ENCODE measurements at places on chromosomes 2 and 18.

DNA sequence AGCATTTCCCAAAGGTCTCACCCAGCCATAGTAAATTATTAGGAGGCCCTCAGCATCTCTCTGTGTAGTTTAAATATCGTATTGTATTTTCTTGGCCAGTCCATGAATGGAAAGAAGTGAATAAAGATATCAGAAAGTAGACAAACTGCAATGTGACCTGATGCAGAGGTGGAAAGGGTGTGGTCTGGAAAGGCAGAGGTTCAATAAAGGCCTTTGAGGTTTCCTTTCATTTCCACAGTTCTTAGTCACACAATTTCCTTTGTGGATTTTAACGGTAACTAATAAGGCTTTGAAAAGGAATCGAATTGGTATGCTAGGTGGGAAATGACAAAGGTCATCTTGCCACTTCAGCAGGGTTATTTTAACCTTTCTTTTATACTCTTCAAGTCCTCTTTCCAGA, 20.1 kb upstream of the WIPF1 start:
- DNase-seq: no peak

- DNase-seq: no peak
Observed at GRCh38 chr2:111664275-111664850, 219.6 kb downstream of the ANAPC1 start.

GRCh38 chr2:100676346-100676745, 113.6 kb downstream of the PDCL3 start:
- DNase-seq: no peak

- DNase-seq: no peak
Observed at GRCh38 chr2:36731941-36732672, 35.6 kb downstream of the VIT start.

DNA sequence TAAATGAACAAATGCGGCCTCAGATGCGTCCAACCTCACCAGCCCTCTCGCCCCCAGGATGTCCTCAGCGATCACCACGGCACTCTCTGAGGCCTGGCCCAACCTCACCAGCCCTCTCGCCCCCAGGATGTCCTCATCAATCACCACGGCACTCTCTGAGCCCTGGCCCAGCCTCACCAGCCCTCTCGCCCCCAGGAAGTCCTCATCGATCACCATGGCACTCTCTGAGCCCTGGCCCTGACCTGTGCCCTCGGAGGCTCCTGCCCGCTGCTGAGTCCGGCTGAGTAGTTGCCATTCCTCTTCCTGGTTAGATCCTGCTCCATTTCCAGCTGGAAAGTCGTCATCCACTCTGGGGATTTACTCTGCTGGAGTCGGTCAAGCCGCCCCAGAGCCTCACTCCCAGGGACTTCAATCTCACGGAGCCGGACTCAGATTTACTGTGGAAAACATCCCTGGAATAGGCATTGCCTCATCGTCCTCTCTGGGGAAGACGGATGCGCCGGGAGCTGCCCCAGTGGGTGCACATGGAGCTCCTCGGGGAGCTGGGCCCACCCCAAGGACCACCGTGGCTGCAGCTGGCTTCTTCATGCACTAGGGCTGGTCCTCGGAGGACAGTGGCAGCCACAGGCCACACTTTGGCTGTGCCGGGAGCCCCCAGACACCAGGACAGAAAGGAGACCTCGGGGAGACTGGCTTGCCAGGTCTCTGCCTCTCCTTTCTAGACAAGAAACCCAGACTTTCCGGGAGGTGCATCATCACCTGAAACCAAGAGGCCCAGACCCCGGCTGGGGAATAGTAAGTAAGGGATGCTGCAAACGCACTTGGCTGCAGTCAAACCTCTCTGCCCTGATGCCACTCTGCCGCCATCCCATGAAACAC, 230.6 kb downstream of the EIPR1 start:
- DNase-seq: no peak

- DNase-seq: no peak
Observed at GRCh38 chr2:238697193-238698071, 150.5 kb upstream of the TWIST2 start.

DNA sequence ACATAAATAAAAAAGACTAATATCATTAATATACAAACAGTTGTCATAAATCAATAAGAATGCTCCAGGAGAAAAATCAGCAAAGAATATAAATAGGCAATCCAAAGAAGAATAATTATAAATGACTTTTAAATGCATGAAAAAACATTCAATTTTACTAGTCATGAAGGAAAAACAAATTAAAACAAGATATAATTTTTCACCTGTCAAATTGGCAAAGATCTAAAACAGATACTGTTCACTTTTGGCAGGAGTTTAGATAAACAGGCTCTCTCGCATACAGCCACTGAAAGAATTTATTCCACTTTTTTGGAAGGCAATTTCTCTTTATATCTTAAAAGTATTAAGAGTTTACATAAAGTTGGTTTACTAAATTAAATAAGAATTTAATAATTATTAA, 176.8 kb upstream of the SETBP1 start:
- no peak for DNase-seq

GRCh38 chr18:49811151-49811938, 2.0 kb downstream of the ACAA2 start:
- DNase-seq: no peak

GRCh38 chr2:42843611-42844010, 51.2 kb upstream of the HAAO start:
- DNase-seq: no peak

GRCh38 chr2:73031725-73032701, 39.5 kb downstream of the SFXN5 start:
- no peak for DNase-seq

DNA sequence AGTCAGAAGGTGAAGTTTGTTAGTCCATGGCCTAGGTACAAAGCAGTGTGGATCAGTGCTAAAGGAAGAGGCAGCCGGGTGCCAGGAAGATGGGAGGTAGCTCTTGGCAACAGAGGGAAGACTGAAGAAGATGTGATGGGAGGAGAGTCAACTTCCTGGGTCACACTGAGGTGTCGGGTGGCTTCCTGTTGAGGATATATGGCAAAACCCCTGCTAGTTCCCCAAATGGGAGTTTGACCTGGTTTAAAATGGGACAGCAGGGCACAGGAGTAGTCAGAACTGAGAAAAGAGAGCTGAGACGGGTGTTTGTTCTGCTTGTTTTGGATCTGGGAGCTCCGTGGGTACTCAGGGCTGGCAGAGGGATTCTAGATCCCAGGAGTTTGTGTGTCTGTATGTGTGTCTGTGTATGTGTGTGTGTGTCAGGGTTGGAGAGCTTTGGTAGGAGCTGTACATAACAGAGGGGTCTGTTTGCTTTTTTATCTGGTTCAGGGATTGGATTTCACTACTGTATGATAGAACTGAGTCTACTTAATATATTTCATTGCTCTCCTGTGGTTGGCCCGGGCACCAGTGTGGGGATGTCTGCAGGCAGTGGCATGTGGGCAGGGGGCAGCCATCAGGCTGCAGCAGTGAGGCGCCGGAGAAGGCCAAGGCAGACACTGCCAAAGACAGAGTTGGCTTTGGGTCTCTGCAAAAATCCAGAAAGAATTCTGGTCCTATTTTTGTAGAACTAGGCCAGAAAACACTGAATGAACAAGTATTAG, 17.1 kb downstream of the MXD1 start:
- no peak for DNase-seq
